ENCODE measurements at places on chromosomes 5 and 9.

DNA sequence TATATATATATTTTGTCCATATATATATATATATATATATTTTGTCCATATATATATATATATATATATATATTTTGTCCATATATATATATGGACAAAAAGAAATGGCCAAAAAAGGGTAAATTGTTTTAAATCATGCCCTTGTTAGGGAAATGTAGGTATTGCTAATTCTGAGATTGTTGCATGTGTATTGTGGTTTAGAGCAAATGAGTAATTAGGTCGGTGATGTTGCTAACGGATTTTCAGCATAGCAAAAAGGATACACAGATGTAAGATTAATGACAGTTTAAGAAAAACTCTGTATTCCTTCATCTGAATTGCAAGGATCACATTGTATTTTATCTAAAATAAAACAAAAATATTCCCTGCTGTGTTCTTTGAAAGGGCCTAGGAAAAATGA lies 40.2 kb downstream of the OSTF1 start:
- DNase-seq: no peak

DNA sequence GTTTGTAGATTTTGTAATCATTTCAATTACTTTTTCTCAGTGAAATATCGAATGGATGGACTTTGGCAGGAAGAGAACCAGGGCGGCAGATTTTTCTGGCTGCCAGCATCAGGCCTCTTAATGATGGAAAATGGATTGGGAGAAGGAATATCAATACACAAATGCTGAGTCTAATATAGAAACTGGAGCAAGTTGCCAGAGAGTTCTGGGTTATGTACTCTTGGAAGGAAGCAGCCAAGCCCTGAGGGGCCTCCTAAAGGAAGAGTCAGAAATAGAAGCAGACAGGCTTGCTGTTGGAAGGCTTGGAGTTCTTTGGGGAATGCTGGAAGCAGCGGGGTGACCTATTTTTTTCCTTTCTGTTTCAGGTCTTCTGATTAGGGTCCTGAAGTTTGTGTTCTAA lies 428.6 kb downstream of the DMAC1 start:
- DNase-seq: no peak

DNA sequence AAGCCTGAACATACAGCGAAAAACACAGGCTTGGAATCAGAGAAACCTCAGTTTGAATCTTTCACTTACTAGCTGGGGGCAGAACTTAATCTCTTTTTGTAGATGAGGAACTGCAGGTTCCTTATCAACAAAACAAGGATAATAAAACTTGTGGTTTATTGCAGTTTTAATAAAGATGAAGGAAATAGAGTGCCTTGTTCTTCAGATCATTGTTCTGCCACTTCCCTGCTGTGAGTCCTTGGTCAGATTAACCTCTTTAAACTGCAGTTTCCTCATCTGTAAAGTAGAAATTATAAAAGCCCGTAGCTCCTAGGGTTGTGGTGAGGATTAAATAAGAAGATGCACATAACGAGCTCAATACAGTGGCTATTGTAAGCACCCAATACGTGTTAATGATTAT lies 57.4 kb downstream of the FEM1C start:
- no peak for DNase-seq

GRCh38 chr9:89425024-89425805 lies 72.7 kb downstream of the SEMA4D start:
- DNase-seq: no peak

DNA sequence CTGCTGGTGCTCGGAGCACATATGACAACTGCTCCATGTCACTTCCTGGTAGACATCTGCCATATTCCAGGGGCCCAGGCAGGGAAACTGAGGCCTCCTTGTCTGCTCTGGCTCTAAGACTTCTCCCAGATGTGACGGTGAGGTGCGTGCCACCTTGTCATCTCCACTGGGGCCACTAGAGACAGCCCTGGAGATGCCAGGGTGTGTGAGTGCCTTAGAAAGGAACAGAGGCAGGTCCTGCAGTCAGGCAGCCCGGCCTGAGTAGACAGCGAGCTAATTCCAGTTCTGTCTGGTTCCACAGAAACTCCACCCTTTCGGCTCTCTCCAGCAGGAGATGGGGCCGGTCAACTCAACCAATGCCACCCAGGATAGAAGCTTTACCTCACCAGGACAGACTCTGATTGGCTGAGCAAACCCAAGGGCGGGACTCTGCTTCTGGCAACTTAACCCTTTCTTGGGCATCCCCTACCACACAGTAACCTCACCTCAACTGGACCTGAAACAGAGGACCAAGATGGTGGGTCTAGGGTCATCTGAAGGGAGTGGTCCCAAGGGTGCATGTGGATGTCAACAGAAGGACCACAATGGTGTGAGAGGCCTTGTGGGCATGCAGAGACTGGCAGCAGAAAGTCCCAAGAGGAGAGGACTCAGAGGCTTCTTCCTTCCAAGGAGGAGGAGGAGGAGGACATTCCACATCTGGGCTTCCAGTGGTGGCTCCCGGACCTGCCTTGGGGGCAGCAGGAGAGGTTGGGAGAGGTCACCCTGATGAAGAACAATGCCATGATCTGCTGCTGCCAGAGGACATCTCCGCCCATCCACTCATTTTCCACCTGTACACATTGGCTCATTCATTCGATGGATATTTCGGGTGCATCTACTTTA lies 77.7 kb downstream of the RGS3 start:
- DNase-seq: peak; percentile 85

- DNase-seq: no peak
Observed at GRCh38 chr9:124386201-124386600, 29.0 kb downstream of the PSMB7 start.

GRCh38 chr9:114258866-114259797 lies 63.8 kb upstream of the ORM1 start:
- no peak for DNase-seq

DNA sequence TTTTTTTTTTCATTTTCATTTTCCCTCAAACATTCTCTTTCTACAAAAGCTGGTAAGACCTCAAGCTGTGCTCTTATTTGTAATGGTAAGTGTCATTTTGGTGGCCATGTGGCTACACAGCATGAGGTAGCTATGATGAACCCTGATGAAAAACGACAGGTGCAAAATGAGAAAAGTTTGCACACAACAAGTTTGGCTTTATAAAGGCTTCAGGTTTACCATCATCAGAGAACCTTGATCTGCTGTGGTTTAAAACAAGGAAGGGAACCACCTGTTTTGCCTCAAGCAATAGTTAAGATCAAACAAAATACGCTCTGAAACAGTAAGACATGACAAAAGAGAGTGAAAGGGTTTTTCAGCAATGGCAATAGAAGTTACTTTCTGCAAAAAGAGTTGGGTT lies 1124.6 kb upstream of the ACO1 start:
- DNase-seq: no peak

GRCh38 chr9:131727184-131727759 lies 12.6 kb downstream of the RAPGEF1 start:
- DNase-seq: no peak

DNA sequence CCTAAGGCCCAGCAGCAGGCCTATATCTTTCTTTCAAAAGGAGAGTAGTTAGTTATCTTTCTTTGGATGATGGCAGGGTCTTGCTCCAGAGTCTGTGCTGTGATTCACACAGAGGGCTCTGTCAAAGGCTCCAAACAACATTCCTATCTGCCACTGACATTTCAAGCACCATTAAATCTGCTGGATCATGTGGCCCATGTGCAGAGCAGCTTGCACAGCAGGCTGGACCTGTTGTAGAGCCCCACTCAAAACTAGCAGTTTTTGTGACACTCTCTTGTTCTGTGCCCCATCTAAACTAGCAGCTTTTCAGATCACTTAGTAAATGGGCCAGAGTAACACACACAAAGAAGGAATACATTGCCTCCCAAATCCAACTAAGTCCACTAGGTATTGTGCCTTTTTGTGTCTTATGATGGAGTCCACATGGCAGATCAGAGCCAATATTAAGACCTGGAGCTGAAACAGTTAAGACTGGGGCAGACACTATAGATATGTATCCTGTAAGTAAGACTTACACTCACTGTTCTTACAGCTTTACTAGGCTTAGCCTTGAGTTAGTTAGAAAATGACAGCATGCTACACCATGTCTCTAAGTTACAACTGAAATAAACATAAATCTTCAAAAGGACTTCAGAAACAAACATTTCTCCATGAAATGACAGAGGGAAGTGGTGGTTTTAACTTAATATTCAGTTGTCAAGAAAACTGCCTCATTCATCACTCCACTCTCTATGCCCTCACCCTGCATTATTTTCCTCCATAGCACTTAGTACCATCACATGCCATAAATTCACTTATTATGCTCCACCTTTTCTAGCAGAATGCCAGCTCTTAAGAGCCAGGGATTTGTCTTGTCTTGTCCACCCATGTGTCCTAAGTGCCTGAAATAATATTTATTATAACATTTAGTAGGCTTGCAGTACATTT lies 400.9 kb downstream of the RAB3C start:
- no peak for DNase-seq

Measured in globus pallidus (tissue), 1 donor.